ENCODE measurements at places on chromosomes 7 and 10.

GRCh38 chr7:108086962-108087361, 43.2 kb downstream of the LAMB4 start:
- DNase-seq: no peak

DNA sequence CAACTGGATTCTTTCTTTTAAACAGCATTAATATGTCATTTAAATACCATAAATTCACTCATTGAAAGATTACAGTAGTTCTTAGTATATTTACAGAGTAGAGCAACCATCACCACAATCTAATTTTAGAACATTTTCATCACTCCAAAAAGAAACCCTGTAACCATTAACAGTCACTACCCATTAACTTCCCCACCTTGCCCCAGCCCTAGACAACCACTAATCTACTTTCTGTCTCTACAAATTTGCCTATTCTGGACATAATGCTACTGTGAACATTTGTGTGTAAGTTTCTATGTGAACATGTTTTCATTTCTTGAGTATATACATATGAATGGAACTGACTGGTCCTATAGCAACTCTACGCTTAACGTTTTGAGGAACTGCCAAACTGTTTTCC, 42.4 kb downstream of the P4HA1 start:
- DNase-seq: no peak

GRCh38 chr7:31648288-31648687, 38.7 kb upstream of the PPP1R17 start:
- DNase-seq: no peak

DNA sequence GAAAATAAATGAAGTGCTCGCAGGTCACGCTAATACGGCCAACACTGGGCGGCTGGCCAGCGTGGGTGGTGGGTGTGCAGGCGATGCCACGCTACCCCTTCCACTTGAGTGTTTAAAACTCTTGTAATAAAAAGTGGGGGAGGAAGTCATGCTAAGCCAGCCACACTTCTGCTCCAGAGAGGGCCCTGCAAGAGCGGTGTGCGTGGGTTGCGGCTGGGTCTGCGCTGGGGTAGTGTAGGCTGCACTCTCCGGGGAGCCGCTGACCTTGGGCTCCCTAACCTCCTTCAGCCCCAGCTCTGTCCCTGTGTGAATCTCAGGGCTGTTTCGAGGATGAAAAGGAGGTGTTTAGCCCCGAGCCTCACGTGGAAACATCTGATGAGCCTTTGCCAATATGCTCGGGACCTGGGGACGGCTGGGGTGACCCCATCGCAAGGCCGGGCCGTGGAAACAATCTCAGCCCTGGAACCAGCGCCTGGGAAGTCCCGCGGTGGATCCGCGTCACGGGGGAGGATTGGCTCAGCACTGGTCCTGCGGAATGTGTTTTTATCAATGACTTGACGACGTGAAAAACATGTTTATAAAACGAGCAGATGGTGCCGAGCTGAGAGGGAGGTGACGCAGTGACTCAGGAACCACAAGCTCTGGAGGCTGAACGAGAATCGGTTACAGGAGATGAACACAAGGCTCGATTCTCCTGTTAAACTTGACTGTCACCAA, 278.5 kb downstream of the DNAJB6 start:
- DNase-seq: no peak

DNA sequence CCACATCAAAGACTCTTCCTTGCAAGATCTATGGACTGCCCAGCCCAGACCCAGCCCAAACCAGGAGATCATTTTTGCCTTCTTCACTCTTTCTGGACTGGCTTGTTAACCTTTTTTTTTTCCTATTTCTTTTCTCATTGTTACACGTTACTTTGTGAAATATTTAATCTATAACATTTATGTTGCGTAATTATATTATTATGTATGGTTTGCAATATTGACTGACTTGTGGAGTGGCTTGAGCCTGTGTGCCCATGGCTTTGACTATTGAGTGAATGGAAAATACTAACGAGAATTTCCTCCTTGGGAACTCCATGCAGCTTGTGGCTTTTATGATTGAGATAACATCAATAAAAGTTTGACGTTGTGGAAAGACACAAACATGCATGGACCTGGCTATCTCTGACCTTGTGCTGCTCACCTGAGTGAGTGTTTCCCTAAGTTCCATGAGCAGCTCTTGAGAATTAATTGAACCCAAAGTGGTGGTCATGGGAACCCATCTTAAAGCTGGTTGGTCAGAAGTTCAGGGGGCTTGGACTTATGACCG, 1641.3 kb upstream of the LRRTM3 start:
- DNase-seq: no peak

DNA sequence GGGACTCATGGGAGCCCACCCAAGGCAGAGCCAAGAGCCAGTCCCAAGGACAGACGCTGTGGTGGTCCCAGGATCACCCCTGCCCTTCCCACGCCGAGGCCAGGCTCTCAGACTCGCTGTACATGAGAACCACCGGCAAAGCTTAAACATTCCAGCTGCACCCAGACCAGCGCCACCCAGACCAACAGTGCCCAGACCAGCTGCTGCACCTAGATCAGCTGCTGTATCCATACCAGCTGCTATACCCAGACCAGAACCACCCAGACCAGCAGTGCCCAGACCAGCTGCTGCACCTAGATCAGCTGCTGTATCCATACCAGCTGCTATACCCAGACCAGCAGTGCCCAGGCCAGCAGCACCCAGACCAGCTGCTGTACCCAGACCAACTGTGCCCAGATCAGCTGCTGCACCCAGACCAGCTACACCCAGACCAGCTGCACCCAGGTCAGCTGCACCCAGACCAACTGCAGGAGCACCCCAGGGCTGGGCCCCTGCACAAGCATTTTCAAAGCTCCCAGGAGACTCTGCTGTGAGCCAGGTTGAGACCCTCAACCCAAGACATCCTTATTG, 47.9 kb upstream of the CNPY1 start:
- DNase-seq: no peak

DNA sequence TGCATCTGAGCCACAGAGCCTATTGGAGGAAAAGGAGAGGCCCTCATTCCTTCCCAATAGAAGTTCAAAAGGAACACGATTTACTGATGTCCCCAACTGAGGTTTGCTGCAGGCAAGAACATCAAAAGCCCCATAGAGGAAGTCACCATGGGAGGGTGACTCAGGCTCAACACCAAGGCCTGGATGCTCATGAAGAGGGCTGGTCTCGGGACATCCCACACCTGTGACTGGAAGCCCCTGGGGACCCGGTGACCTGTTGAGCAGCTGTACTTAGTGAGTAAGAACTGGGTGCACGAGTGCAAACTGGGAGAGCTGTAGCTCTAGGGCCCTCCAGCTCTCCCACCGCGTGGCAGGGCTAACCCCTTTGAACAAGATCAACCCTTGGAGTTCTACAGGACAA, 38.0 kb downstream of the CYTH3 start:
- no peak for DNase-seq

- no peak for DNase-seq
Observed at GRCh38 chr10:32970910-32971309, 12.9 kb upstream of the ITGB1 start.

GRCh38 chr10:123787566-123787965, 104.0 kb downstream of the CPXM2 start:
- no peak for DNase-seq

DNA sequence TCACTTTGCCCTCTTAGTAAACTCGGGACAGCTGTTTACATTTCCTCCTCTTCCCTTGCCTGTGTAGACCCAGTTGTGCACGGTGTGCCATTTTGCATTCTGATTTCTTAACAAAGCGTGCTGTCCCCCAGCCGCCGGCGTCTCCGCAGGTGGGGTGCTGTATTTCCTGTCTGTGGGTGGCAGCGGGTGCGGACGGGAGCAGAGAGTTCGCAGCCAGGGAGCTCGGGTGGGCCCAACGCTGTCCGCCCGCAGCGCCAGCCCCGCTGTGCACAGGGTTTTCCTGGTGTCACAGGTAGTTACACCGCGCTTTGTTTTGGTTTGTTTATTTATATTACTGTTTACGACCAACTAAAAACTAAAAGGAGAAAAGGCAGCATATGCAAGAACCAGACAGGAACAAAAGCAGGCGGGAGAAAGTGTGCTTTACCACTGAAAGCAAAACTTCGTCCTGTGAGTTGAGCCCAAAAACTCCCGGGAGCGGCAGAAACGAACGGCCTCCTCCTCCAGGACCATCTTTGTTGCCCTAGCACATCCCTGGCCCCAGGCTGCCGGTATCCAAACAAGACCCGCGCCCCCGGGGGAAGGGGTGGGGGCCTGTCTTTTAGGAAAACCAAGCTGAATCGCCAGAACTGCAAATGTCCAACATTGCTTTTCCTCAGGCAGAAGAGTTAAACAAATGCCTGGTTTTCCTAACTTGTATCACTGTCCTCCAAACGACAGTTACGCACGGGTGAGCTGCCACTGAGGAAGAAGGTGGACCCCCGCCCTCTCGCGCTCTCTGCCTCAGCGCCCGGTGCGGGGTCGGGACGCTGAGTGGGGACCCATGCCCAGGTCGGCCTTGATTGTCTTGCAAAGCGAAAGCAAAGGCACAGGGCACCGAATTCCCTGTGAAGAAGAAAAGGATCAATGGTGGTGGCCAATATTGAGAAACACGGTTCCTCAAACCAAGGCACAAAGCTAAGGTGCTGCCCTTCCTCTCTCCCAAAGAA, 45.9 kb upstream of the DRGX start:
- DNase-seq: no peak

- peak; percentile 16 for DNase-seq
Observed at GRCh38 chr10:6721480-6721879, 141.4 kb upstream of the PRKCQ start.

- peak; percentile 29 for DNase-seq
Observed at GRCh38 chr10:99993701-99994689, 15.8 kb downstream of the DNMBP start.

DNA sequence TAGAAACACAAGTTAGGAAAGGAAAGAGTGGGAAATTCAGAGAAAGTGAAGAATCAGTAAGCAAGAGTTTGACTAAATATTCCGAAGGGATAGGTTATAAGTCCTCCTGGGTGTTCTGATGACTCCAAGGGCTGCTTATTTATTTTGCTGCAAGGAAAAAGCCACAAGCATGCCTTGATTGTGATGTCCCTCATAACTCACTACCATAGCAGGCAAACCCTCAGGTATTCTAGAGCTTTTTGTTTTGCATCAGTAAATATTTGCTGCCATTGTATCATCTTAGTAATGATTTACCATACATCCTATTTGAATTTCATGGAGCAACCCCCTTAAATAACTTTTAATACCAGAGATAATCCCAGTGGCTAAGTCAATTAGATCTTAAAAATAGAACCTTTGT, 688.1 kb downstream of the SUGCT start:
- DNase-seq: no peak

DNA sequence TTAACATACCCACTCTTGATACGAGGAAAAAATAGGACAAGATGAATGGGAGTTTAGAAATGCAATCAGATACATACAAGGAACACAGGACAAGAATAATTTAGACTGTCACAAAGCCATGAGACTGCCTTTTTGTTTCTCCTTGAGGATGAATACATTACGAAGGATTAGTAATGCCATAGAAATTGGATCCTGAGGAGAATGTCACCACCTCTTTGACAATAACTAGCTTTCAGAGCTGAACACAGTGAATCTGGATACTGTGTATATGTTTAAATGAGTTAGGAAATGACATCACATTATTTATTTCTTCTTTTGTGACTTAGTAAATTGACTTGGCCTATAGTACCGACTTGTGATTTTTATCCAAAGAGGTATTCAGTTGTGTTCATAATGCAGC, 596.3 kb upstream of the CNTNAP2 start:
- no peak for DNase-seq

DNA sequence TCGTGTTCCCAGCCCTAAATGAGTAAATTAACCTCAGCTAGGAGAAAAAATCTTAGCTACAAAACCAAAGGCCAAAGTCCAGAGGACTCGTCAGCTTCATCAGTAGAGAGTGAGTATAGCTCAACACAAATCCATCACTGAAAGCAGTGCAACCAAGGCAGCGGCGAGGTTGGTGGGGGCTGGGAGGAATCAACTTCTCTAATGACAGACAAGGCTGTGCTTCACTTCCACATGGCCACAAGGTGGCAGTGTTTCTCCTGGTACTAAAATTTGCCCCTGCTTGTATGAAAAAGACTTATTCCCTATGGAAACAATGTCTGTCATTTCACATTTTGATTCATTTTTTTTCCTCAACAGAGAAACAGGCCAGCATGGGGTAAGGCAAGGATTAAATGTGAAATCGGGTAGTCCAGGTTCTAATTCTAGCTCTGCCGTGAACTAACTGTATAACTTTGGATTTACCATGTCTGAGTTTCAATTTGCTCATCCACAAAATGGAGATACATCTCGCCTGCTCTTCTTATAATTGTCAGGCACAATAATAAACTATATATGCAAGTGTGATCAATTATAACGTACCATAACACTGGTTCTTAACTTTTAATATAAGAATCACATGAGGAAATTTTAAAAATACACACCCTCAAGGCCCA, 39.3 kb downstream of the FAS start:
- peak; percentile 62 for DNase-seq

- no peak for DNase-seq
Observed at GRCh38 chr10:131261890-131262475, 49.5 kb downstream of the TCERG1L start.

DNA sequence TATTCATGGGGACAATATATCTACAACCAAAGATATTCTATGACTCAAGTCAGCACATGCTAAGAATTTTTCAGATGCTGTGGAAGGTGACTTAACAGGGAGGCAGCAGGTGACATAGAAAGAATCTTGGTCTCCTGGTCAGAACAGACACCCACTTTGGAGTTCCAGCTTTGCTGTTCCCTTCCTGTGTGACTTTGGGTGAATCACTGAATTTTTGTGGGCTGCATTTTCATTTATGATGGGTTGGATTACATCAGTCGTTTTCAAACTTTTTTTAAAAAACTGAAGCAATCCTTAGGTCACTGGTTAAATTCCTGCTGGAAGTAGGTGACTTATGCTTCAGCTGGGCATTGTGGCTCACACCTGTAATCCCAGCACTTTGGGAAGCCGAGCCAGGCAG, 24.9 kb downstream of the RGR start:
- DNase-seq: no peak

DNA sequence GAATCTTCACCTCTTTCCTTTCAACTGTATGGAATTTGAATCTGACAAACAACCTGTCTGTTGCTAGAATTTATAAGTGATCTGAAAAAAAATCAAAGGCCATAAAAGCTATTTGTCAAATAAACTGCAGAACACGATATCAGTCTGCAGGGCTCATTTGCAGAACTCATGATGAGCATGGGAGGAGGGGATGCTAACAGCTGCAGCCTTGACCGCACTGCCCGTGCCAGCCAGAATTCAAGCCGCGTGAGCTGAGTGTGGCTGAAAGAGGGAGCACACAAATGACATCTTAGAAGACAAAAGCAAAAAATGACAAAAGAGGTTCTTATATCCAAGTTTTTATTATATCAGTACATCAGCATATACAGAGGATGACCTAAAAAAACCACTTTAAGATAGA, 15.7 kb downstream of the LRRTM3 start:
- DNase-seq: no peak
